ENCODE measurements at places on chromosomes 12 and 14. TPM values are rescaled to one million over a fixed set of nuclear protein-coding genes. Genes with fewer than 3 reads are reported as not detected.

The TMTC1 gene
- polyA plus RNA-seq: not detected

The TMEM179 gene
- not detected for polyA plus RNA-seq

- no peak for DNase-seq
- peaks cover 55% of the 10 kb centered on the region for H3K36me3 ChIP-seq
- no peaks in the 10 kb centered on the region for H3K27me3 ChIP-seq
- no peak overlapping the region for H3K27ac ChIP-seq
- H3K4me1 ChIP-seq: no peaks in the 10 kb centered on the region
These were observed 29.2 kb downstream of the DICER1 start for GRCh38 chr14:95128140-95128539.

DNA sequence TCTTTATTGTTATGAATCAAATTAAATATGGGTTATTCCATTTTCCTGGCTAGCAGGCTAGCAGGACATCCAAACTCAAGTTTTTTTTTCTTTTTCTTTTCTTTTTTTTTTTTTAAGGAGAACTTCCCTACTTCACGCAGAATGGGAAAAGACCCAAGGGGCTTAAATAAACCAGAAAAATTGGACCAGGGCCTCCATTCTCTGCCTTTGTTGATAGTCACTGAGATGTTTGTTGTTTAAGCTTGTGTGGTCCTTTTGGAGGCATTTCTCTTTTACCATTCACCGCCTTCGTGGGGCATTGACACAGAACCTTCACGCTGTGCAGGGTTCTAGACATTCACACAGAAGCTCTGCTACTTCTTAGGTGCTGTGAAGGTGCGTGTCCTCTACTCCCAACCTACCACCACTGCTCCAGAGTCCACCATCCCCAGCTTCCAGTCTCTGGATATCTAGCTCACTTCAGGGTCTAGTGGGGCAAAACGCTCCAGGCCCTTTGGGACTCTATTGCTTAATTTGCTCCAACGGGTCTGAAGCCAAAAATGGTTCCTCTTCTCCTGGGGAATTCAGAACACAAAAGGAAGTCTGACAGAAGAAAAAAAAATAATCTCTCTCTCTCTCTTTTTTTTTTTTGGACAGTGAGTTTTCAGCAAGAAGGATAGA is 301.3 kb downstream of the AEBP2 start:
- no peak for DNase-seq
- H3K4me1 ChIP-seq: no peaks in the 10 kb centered on the region
- no peak overlapping the region for H3K27ac ChIP-seq
- no peaks in the 10 kb centered on the region for H3K36me3 ChIP-seq

GRCh38 chr12:53320352-53321195 is 836 bp downstream of the AAAS start:
- H3K4me1 ChIP-seq: peaks cover 29% of the 10 kb centered on the region
- peak overlapping the region; percentile 17 for H3K4me3 ChIP-seq
- no peaks in the 10 kb centered on the region for H3K36me3 ChIP-seq
- DNase-seq: no peak
- H3K27me3 ChIP-seq: no peaks in the 10 kb centered on the region

DNA sequence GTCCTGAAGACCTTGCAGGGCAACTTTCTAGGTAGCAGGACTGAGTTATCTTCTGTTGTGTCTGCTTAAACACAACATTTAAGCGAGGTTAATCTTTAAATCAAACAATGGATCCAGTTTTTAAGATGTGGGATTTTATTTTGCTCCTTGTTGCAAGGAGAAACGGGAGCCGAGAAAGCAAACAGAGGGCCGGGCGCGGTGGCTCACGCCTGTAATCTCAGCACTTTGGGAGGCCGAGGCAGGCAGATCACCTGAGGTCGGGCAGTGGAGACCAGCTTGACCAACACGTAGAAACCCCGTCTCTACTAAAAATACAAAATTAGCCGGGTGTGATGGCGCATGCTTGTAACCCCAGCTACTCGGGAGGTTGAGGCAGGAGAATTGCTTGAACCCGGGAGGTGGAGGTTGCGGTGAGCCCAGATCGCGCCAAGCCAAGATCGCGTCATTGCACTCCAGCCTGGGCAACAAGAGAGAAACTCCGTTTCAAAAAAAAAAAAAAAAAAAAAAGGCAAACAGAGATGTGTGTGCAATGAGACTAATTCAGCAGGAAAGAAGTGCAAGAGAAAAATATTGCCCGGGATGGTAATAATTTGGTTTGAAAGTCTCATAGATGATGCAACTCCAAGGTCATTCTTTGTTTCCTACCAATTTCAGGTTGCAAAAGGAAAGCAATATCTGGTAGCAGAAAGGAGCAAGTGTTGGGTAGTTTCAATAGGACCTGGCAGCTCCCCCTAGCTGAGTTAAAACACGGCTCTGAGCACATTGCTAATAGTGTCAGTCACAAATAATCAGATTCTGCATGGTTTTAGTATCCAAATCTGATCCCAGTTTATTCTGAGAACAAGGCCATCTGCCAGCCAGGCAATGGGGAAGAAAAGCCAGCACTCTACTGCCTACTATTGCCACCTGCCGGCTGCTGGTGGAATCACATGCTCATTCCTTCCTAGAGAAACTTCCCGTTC is 141.4 kb downstream of the PPM1H start:
- H3K27me3 ChIP-seq: no peaks in the 10 kb centered on the region
- DNase-seq: peak; percentile 80
- no peak overlapping the region for H3K4me3 ChIP-seq
- H3K27ac ChIP-seq: no peak overlapping the region
- no peaks in the 10 kb centered on the region for H3K4me1 ChIP-seq

DNA sequence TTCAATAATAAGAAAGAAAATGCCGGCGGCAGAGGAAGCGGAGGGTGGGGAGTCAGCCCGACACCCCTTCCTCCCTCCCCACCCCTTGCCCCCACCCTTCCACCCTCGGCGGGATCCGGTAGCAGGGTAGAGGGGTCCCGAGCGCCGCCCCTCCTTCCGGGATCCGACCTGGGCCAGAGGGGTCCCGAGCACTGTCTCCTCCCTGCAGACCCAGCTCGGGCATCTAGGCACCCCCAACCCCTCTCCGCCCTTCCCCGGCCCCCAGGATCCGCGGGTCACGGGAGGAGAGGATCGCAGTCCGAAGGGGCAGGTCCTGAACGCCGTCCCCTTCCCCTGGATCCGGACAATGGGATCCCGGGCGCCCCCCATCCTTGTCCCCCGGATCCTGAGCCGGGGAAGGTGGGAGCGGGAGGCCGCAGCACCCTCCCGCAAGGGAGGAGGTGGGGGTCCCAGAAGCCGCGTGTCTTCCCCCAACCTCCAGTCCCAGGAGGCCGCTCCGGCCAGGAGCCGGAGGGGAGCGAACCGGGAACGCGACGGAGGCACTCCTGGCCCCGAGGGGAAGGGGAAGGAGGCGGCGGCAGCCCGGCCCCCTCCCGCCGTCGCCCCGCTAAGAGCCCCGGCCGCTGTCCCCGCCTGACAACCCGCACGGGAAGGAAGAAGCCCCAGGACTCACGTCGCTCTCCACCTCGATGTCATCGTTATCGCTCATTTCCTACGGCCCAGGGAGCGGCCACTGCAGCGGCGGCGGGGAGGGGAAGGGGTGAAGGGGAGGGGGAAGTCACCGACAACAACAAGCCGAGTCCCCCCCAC is 481 bp downstream of the MAX start:
- peak overlapping the region; percentile 97 for H3K27ac ChIP-seq
- H3K4me1 ChIP-seq: peaks cover 30% of the 10 kb centered on the region
- DNase-seq: no peak
- peak overlapping the region; percentile 57 for H3K4me3 ChIP-seq
- peaks cover 7% of the 10 kb centered on the region for H3K36me3 ChIP-seq

Data from B cell (primary cell).